ENCODE measurements at places on chromosomes 1 and 21.

DNA sequence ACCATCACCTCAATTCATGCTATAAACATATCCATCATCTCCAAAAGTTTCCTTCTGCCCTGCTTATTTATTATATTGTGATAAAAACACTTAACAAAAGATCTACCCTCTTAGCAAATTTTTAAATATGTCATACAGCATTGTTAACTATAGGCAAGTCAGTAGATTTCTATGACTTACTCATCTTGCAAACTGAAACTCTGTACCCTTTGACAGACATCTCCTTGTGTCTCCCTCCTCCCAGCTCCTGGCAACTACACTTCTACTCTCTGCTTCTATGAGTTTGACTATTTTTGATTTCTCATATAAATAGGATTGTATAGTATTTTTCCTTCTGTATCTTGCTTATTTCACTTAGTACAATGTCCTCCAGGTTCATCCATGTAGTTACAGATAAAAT is 174.8 kb downstream of the TNFSF18 start:
- no peak for DNase-seq

- DNase-seq = no peak
Measured at GRCh38 chr1:241362350-241362749, 5.3 kb upstream of the RGS7 start.

DNA sequence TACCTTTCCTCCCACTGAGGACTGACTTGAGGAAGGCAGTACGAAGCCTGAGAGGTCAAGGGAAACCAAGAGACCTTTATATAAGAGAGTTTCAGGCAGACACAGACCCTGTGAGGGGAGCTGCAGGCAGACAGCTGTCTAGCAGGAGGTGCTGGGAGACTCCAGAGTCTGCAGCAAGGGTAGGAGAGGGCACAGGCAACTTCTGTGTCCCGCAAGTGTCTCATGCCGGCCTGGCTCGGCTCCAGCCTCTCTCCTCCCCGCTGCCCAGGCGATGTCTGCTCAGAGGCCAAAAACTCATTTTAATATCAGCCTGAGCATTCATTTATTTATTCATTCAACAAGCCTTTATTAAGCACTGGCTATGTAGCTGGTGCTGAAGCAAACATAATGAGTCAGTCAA is 83.0 kb downstream of the KIRREL1 start:
- no peak for DNase-seq

GRCh38 chr1:173418107-173418985 is 58.8 kb upstream of the PRDX6 start:
- DNase-seq = no peak

DNA sequence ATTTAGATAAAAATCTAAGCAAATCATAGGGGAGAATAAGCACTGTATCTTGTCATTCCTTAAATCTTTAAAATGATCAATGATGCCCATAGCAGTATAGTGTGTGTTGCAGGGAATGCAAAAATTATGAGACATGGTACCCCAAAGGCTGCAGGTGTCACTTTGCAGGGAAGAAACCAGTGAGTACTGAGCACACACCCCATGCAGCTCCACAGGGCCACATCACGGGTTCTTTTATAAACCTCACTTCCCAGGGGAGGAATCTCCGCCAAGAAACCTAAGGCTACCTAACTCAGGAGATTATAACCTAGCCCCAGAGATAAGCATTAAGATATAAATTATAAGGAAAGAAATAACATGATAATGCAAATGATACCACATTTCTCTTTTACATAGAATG is 115.6 kb downstream of the APP start:
- no peak for DNase-seq

DNA sequence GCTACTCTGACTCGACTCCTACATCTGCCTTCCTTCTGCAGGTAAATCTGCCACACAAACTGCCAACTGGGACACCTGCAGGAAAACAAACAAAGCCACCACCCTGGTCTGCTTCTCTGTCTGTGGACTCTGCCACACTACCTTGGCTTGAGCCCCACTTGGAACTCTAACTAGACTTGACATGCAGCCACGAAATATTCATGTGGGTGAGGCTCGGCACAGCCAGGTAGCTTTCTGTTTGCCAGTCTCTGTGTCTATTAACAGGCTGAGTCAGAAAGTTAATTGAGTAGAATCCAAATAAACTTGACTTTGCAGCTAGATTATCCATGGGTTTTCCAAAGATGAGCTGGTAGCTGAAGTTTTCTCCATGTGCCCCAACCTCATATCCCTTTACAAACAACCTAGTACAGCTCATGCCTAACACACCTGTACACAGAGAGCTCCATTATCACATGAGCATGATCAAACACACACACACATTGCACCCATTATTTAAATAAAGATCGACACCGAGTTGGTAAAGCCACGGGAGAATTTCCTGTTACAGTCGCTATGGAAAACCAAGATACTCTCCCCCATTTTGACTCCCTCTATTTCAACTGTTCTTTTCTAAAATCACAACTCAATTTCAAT is 808 bp downstream of the C1orf116 start:
- no peak for DNase-seq

DNA sequence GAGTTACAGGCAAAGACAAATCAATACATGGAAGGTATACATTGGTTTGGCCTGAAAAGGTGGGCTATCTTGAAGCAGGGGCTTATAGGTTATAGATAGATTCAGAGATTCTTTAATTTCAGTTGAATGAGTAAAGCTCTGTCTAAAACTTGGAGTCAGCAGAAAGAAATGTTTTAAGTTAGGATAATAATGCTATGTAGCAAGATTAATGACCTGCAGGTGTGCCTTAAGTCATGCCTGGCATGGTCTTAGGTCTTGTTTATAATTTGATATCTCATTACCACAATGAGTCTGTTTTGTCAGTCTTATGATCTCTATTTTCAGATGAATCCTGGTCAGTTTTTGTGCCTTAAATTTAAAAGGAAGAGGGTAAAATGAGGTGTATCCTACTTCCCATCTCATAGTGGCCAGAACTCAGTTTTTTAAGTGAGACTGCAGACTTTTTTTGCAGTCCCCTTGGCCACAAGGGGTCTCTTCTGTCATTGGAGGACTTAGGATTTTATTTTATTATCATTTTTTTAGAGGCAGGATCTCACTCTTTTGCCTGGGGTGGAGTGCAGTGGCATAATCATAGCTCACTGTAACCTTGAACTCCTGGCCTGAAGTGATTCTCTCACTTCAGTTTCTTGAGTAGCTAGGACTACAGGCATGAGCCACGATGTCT is 21.3 kb upstream of the PGBD2 start:
- no peak for DNase-seq

DNA sequence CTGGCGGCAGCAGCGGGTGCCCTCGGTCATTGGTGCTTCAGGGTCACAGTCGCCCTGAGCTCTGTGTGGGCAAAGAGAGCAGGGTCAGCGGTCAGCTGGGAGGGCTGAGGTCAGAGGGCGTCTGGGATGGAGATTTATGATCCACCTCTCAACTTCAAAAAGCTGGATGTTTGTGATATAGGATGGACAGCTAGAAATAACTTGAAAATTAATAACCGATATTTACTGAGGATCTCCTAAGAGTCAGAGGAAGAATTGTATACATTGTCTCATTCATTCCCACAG is 2.0 kb downstream of the LEFTY1 start:
- DNase-seq = no peak

DNA sequence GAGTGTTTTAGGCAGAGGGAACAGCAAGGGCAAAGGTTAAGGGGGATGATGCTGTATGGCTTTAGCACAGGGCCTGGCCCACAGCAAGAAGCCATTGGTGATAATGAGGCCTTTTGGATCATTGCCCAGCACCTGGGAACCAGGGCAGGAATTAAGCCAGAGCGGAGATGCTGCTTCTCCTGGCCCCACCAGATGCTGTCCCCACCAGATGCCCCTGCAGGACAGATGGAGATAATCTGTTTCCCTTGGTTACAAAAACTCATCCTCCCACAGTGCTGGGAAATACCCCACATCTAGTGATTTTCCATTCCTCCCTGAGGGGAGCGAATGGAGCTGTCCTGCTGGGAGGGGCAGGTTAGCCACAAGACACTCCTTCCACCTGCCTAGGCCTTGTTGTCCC is 18.8 kb downstream of the OPRD1 start:
- DNase-seq = no peak

DNA sequence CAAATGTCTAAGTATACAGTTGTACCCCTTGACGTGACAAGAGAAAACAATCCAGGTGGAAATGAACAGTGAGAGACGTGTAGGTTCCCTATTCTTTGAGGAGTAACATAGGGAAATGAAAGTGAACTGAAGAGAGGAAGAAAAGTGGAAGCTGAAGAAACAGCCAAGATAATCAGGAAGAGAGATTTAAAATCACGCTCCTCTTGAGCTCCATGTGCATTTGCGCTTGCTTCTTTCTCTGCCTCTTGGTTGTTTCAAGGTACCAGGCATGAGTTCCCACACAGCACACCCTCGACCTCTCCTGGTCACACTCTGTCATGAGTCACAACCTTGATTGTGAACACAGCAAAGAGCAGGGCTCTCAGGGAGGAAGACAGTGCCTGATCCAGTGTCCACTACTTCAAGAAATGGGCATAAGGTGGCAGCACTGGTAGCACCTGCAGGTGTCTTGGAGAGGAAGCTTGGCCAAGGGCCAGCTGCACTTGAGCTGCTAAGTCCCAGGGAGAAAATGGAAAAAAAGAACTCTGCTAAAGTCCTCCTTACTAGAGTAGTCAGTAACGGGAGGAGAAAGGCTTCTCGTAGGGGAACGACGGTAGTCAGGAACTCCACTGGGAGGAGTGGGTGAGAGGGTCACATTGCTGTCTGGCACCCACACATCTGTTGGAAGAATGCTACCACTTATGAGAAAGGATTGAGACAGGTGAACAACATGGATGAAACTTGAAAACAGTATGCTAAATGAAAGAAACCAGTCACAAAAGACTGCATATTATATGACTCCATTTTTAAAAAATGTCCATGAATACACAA is 18.3 kb upstream of the ARID1A start:
- peak; percentile 71 for DNase-seq

GRCh38 chr1:42305639-42306038 is 29.4 kb downstream of the FOXJ3 start:
- no peak for DNase-seq

GRCh38 chr1:108114033-108114599 is 86.0 kb downstream of the SLC25A24 start:
- DNase-seq = no peak

DNA sequence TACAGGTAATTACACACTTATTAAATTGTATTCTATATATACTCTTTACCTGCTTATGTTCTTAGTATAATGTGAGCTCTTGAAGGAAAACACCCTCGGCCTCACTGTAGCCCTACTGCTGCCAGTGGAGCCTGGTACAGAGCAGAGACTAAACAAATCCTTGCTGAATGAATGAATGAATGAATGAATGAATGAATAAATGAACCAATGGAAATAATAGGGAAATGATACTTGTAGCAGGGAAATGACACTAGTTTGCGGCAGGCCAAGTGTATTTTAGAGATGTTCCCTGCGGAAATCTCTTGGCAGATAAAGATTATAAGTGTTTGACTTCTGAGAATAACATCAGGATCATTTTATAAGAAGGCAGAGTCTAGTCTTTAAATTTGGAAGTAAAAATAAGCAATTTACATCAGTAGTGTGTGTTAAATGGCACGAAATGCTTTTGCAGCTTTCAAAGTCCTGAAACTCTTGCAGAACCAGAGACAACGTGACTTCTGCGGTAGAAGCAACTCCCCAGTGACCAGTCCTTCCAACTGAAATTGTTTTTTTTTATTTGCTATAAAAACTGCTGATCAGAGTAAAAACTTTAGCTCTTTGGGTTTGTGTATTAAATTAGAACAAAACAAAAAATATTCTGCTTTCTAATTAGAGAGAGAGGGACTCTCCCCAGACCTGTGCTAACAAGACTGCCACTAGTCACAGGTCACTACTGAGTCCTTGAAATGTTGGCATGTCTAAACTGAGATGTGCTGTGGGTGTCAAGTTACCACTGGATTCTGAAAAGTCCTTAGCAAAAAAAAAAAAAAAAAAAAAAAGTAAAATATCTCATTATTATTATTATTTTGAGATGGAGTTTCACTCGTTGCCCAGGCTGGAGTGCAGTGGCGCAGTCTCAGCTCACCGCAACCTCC is 199.3 kb upstream of the MAP1LC3C start:
- no peak for DNase-seq

GRCh38 chr1:178682429-178682828 is 42.6 kb upstream of the RALGPS2 start:
- DNase-seq = no peak

- DNase-seq = no peak
Measured at GRCh38 chr1:30036229-30036547, 687.2 kb downstream of the MATN1 start.

GRCh38 chr1:200379432-200379757 is 30.4 kb downstream of the ZNF281 start:
- no peak for DNase-seq

GRCh38 chr1:47759251-47759935 is 237.8 kb downstream of the TRABD2B start:
- no peak for DNase-seq

- DNase-seq = no peak
Measured at GRCh38 chr1:242086093-242086492, 87.2 kb upstream of the MAP1LC3C start.

DNA sequence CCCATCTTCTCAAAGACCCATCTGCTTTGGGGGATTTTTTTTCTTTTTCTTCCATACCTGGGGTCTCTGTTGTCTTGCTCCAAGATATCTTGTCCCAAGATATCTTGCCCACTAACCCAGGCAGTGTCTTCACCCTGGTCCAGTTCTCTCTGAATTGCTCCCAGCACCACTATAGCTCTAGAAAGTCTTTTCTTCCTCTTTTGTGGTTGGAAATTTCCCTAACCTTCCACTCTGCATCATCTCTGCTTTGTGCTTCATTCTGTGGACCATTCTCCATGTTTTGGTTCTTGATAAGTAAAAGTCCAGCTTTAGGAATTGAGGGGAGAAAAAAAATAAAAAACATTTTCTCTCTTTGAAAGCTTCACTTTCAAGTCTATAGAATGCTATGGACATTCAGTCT is 20.9 kb downstream of the STYXL2 start:
- no peak for DNase-seq

- no peak for DNase-seq
Measured at GRCh38 chr21:46021398-46021797, 39.8 kb downstream of the COL6A1 start.

DNA sequence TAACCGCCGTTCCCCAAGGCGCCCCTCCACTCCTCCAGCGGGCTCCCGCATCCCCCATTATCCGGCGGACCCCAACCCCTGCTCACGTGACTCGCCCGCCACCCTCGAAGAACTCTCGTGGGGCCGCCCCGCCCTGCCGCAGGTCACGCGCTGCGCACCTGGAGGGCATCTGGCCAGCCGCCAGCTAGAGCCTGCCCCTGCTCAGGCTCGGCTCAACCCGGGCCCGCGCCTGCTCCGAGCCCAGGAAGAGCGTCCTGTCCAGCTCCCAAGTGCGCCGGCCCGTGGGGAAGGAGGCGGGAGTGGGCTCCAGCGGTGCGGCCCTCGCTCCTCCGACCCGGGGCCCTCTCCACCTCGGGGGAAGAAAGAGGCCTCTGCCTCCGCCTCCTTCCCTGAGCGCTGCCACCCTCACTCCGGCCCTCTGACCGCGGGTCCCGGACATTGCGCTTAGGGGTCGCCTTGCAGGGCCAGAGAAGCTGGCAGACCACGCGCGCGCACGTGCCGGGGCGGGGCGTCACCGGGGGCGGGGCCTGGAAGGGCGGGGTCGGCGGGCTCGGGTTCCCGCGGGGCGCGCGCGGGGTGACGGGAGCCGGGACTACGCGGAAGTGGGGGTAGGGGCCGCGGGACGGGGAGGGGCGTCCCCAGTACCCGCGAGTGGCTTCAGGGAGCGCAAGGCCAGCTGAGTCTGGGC is 28.4 kb downstream of the HMGN2 start:
- DNase-seq = peak; percentile 93

- peak; percentile 78 for DNase-seq
Measured at GRCh38 chr1:220873868-220874655, 5.2 kb upstream of the HLX start.

All from femur (tissue), 1 donor.